ENCODE measurements at places on chromosomes 3 and 15.
A peak's percentile ranks its signal among the peaks of the same experiment; 100 is the strongest.

- DNase-seq = no peak
Observed at GRCh38 chr3:192408647-192409200, 318.6 kb downstream of the FGF12 start.

- DNase-seq = no peak
Observed at GRCh38 chr3:111332488-111333080, 209.4 kb upstream of the CD96 start.

- DNase-seq = no peak
Observed at GRCh38 chr3:53828581-53828980, 17.6 kb downstream of the CHDH start.

DNA sequence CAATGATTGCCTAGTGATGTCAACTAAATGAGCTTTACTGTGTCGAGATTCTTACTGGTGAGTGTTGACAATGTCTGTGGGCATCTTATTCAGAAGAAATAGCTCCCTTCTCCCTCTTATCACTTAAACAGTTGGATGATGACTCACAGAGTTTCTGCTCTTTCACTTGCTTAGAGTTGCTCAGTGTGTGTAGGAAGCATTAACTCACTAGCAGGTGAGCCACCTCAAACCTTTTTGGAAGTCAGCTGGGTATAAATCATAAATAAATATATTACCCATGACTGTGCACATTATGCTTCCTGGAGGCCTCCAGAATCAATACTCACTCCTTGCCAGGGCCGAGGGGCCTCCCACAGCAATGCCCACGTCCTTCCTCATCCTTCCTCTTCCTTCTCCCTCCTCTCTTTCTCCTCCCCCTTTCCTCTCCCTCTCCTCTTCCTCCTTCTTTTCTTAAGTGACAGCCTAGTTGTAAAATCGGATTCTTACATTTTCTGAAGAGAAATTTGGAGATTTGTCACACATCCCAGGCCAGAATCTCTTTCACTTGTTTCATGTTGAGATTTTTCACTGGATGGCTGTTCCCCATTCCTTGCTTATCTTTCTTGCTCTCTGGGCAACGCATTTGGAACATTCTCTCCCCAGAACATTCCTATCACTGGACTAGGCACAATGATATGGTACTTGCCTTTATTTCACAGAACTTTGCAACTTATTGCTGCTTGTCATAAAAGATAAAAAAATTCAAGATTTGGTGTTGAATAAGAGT, 17.5 kb downstream of the SHC4 start:
- peak; percentile 50 for DNase-seq

- DNase-seq = no peak
Observed at GRCh38 chr15:52326756-52327155, 31.2 kb upstream of the MYO5C start.

DNA sequence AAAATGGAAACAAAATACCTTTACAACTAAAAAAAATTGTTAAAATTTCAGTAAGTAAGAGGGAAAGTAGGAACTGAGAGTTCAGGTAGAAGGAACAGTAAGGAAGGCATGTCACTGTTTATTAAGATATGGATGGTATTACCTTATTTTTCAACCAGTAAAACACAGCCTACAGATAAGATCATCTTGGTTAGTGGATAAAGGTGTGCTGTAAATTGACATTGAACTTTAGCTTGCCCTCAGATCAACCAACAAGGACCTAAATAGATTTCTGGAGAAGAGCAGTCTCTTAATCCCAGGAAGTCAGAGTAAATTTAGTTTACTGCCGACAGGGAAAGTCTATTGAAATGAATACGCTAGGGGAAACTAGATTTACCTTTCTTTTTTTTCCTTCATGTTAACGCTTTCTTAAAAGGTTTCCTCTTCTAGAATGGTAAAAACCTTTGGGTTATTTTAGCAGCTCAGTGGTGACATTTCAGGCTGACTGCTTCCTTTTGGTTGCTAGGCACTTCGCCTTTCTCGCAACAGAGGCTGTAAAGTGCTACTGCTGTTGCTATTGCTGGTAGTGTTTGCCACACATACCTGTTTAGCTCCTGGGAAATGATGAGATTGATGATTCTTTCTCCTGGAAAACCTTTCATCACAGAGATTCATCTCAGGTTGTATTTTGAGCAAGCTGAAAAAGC, 12.9 kb downstream of the DZIP3 start:
- peak; percentile 17 for DNase-seq

- DNase-seq = peak; percentile 39
Observed at GRCh38 chr3:71063773-71064290, 519.7 kb downstream of the FOXP1 start.

DNA sequence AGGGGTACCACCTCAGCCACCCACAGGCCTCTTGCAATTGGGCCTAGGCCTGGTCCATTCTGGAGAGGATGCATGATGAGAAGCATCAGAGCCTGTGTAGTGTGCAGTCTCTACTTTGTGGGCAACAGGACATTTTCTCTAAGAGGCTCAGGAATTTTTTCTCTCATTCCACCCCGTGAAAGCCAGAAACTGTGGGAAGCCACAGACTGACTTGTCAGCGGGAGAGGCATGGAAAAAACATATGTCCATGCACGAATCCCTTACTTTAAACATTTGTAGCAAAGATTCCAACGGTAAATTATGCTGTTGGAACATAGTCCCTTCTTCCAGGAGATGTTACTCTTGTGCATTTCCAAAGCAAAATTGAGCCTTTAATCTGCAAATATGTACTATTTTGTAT, 196.5 kb downstream of the KLHL25 start:
- DNase-seq = no peak

- no peak for DNase-seq
Observed at GRCh38 chr3:8562081-8562595, 60.5 kb downstream of the LMCD1 start.

GRCh38 chr3:97161169-97161568, 346.8 kb downstream of the EPHA6 start:
- DNase-seq = no peak

- DNase-seq = no peak
Observed at GRCh38 chr3:178705925-178706324, 169.7 kb downstream of the KCNMB2 start.

- no peak for DNase-seq
Observed at GRCh38 chr3:195239121-195239520, 31.8 kb downstream of the XXYLT1 start.

GRCh38 chr3:31892916-31893573, 88.0 kb downstream of the OSBPL10 start:
- no peak for DNase-seq

DNA sequence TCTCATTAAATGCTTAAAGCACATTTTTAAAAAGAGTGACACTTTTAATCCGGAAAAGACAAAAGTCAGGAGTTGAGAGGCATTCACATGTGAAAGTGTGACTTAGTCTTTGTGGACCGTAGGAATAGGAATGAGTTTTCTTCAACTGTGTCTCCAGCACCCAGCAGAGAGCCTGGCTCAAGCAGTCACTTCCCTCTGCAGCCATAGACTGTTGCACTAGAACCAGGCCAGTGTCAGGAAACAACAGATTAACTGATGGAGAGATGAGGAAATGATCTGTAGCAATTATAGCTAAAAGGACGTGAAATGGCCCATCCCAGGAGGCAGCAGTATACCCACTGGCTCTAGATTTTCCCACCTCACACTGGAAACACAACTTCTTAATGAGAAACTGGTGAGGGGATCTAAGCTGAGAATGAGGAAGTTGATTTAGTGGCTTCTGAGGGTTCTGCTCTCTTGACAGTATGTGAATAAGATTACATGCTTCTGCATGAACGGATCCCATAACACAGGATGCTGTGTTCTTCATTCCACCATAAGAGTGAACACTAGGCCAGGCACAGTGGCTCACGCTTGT, 19.8 kb downstream of the CFAP92 start:
- DNase-seq = no peak
